ENCODE measurements at places on chromosomes 16 and 17.

DNA sequence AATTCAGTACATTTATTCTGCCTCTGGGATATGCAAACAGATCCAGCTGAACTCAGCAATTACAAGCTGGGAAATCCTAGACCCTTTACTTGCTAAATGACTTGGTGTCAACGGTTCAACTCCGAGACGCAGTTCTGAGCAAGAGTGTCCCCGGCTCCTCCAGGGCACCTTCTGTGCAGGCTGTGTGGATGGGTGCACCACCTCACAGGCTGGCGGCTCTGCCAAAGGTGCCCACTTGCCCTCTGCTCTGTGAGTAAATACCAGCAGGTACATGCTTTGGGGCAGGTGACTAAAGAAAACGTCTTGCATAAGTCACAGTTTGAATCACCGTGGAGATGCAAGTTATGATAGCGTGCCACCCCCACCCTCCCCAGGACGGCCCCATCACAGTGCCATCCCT lies 23.3 kb downstream of the MAP1LC3B start:
- no peak for DNase-seq

DNA sequence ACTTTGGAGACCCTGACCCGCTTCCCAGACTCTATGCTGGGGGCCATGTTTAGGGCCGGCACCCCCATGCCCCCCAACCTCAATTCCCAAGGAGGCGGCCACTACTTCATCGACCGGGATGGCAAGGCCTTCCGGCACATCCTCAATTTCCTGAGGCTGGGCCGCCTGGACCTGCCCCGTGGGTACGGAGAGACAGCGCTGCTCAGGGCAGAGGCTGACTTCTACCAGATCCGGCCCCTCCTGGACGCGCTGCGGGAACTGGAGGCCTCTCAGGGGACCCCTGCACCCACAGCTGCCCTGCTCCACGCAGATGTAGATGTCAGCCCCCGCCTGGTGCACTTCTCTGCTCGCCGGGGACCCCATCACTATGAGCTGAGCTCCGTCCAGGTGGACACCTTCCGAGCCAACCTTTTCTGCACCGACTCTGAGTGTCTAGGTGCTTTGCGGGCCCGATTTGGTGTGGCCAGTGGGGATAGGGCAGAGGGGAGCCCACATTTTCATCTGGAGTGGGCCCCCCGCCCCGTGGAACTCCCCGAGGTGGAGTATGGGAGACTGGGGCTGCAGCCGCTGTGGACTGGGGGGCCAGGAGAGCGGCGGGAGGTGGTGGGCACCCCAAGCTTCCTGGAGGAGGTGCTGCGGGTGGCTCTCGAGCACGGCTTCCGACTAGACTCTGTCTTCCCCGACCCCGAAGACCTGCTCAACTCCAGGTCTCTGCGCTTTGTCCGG lies 1.1 kb downstream of the KCTD11 start:
- no peak for DNase-seq

DNA sequence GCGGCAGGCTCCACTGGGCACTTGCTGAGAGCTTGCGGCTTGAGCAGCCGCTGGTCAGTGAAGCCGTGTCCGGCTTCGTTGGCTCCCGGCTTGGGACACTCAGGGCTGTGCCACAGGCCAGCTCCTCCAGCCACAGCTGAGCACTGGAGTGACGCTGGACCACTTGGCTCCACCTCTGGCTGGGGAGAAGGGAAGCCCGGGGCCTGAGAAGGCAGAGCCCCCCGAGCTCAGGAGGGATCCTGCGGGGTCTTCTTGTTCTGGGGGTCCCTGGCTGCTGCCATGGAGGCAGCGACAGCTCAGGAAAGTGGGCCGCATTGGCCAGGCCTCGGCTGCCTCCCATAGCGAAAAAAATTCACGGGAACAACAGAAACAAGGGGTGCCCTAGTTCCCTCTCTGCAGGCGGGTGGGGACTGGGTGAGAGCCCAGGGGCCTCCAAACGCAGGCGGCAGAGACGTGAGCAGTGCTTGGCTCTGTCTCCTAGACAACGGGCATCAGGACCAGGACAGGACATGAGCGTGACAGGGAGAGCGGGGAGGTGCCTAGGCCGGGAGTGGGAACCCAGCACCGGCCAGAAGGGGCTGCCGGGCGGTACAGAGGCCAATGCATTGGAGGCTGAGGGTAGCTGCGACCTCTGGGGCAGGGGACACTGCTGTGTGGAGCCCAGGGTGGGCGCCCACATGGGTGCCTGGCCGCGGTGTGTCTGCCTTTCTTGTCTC lies 37.7 kb downstream of the SLC7A5 start:
- DNase-seq, result no peak

- DNase-seq, result no peak
These were observed 52.8 kb downstream of the TOX3 start for GRCh38 chr16:52494145-52494544.

- no peak for DNase-seq
These were observed 6.2 kb upstream of the SLC16A13 start for GRCh38 chr17:7029659-7030058.

GRCh38 chr16:82440336-82440735 lies 186.4 kb upstream of the CDH13 start:
- no peak for DNase-seq

GRCh38 chr17:77454242-77455095 lies 313.7 kb downstream of the SEC14L1 start:
- DNase-seq, result no peak

DNA sequence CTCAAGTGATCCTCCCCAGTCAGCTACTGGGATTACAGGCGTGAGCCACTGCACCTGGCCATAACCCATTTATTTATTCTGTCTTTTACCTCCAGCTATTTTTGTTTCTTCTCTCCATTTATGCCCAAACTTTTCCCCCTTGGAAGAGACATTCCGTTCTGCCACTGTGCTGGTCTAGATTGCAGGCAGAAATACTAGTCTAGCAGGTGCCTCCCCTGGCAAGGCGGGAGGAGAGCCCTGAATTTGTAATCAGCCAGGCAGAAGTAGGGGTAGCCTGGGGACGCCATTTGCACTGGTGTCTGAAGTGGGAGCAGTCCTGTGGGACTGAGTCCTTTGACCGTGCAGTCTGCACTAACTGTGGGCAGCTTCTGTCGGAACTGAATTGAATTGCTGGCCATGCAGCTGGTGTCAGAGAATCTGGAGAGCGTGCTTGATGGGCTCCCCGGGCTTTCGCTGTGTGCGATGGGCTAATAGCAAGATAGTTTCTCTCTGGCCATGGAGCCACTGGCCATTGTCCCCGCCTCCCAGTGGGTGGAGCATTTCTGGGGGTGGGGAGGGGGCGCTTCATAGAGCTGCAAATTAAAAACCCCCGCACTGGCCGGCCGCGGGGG lies 31.5 kb upstream of the LITAF start:
- DNase-seq, result no peak

GRCh38 chr17:27492470-27492869 lies 36.2 kb downstream of the KSR1 start:
- no peak for DNase-seq
